ENCODE measurements at places on chromosomes 6 and 20.

DNA sequence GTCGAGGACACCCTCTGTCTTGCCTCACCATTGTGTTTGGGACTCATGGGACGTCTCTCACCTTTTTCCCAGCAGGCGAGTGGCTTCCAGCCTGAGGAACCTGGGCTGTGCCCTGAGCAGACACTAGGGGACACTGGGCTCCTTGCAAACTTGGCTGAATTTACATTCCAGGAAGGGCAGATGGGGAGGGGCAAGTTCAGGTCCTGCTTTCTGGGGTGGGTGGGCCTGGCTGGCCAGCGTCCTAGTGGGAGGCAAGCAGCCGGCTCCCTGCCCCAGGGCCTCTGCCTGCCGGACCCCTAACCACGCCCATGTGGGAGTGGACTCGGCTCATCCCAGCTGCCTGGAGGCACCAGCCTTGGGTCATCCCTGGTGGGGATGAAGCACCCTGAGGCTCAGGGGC lies 48.2 kb upstream of the MLN start:
- DNase-seq: no peak

DNA sequence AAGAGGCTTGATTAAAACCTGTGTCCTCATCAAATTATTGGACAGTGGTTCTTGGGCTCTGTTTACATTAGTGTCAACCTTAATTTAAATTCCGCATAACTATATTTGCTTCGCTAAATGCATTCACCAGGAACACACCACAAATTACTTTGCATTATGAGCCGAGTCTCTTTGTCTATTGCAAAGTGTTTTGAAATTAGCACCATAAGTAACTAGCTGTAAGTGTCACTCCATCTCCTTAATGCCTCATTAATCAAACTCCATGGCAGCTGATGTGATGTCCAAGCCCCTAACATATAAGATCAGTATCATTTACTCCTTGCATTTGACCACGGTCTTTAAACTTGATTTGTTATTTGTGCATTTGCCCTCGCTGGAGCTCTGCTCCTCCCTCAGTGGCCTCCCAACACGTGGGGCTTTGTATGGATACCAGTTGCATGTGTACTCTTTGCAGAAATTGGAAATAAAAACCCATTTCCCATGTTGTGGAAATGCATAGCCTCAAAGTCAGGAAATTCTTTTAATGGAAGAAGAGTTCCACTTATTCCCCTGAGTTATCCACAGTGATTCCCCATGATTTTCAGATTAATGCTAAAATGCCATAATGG lies 24.6 kb downstream of the FOXA2 start:
- no peak for DNase-seq

- no peak for DNase-seq
Observed at GRCh38 chr6:5108536-5109150, 23.5 kb downstream of the PPP1R3G start.

- no peak for DNase-seq
Observed at GRCh38 chr20:64084685-64085152, 521 bp upstream of the LKAAEAR1 start.

All from HS-5 (cell line).